ENCODE measurements at places on chromosomes 5 and 9. TPM values are rescaled to one million over a fixed set of nuclear protein-coding genes. Genes with fewer than 3 reads are reported as not detected.

The PTPN3 gene
- total RNA-seq = 7.2 TPM

The CEP72 gene
- total RNA-seq = 2.3 TPM

The NMUR2 gene
- not detected for total RNA-seq

The SLC34A1 gene
- total RNA-seq = not detected

The BSPRY gene
- 0.07 TPM for total RNA-seq

The OSTF1 gene
- 39.7 TPM for total RNA-seq

The HAVCR2 gene
- total RNA-seq = 0.33 TPM

The LVRN gene
- total RNA-seq = 0.36 TPM
